Posterior vena cava (tissue), 2 donors: ENCODE measurements at places on chromosomes 16 and 17. TPM values are rescaled to one million over a fixed set of nuclear protein-coding genes. Genes with fewer than 3 reads are reported as not detected.
A peak's percentile ranks its signal among the peaks of the same experiment; 100 is the strongest.

HS3ST3B1 gene
- total RNA-seq = 0.97 TPM

IL17C gene
- total RNA-seq = not detected

GRCh38 chr17:33832262-33832661 is 422.8 kb upstream of the CCL2 start:
- DNase-seq = no peak

DNA sequence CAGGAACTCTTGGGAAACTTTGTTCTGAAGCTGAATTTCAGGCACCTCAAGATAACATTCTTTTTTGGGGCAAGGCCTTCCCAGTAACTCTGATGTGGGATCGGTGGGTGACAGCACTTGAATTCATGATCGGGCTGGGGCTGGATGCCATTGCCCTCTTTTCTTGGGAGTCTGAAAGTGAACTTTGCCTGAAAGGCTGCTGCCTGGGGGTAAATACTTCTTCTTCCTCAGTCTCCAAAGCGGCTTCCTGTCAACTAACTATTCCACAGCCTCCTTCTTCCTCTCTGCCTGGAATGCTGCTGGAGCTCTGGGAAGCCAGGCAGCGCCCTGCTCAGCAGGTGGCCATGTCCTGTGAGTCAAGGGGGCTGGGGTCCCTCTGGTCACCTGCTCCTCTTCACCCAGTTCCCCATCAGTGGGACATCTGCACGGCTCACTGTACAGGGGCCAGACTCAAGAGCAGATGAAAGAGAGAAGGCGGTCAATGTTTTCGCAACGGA is 79.5 kb downstream of the WIPI1 start:
- DNase-seq = no peak

- no peak for DNase-seq
These were observed 392 bp upstream of the HID1 start for GRCh38 chr17:74972973-74973328.

CDH1 gene
- not detected for total RNA-seq

DNA sequence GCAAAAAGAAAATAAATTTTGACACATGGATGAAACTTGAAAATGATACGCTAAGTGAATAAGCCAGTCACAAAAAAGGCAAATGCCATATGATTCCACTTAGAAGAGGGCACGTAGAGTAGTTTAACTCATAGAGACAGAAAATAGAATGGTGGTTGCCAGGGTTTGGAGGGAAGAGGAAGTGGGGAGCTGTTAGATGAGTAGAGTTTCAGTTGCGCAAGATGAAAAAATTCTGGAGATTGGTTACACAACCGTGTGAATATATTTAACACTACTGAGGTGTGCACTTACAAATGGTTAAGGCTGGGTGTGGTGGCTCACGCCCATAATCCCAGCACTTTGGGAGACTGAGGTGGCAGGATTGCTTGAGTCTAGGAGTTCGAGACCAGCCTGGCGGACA is 93.4 kb upstream of the TMEM132E start:
- DNase-seq = no peak

DNA sequence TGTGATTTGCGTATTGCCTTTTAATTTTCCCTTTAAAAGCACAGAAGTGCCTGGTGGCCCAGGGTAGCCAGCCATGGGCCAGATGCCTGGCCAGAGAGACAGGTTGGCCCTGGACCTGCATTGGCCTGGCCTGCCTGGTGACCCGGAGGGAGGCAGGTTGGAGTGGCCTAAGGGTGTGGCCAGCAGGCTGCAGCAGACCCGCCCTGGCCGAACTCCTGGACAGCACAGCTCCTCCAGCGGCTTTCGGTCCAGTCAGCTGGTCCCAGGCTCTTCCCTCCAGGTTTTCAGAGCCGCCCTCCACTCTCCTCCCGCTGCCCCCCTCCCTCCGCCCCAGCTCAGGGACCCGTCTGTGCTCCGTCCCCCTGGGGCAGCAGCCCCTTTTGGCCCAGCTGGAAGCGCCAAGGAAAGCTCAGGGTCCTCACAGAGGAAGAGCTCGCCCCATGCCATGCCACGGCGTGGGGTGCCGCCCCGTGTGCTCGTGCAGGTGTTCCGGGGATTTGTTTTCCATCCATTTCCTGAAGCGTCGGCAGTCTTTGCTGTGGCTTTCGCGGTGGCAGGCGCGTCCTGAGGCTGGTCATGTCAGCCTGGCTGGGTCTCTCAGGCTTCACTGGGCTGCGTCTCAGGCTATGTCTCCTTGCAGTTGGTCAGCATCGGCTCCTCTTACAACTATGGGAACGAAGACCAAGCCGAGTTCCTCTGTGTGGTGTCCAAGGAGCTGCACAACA is 18.1 kb downstream of the PRSS27 start:
- DNase-seq = no peak

DNA sequence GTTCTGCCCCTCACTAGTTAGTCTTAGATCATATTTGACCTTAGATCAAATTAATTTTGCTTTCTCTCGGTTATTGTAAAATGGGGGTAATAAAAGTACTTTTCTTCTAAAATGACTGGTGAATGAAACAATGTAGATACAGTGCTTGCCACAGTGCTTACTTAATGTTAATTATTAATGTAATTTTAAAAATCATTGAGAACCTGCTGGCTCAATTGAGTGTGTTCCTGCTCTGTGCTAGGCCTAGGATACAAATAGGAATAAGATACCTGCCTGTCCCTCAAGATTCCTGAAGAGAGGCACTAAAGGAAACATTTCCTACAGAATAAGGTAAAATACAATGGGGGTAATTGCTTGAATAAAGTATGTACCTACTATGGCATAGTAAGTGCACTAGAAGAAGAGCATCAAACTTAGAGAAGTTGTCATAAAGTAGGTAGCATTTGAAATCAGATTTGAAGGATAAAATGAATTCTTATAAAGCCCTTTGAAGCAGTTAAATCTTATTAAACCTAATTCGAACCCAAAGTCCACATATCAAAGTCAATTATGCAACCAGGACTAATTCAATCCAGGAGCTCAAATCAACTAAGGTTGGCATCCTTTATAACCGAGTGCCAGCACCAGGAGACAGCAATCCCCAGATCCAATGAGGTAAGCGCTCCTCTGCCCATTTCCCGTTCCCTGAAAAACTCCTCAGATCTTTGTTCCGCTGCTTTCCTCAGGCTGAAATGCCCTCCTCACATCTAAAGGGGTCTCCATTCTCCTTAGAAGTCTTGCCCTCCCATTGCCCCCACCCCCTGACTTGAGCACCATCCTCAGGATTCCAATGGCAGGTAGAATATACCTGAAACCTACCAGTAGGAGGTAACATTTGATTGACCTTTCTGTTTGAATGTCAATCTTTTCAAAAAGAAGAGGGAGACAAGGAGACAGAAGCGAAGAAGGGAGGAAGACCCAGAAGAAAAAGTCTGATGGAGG is 2.4 kb upstream of the MED13 start:
- no peak for DNase-seq

- DNase-seq = no peak
These were observed 138.4 kb downstream of the PRKCB start for GRCh38 chr16:23974223-23974622.

SLC46A1 gene
- 10.6 TPM for total RNA-seq

BAIAP3 gene
- total RNA-seq = 0.56 TPM

CCDC200 gene
- not detected for total RNA-seq

SSTR5 gene
- total RNA-seq = not detected

DNA sequence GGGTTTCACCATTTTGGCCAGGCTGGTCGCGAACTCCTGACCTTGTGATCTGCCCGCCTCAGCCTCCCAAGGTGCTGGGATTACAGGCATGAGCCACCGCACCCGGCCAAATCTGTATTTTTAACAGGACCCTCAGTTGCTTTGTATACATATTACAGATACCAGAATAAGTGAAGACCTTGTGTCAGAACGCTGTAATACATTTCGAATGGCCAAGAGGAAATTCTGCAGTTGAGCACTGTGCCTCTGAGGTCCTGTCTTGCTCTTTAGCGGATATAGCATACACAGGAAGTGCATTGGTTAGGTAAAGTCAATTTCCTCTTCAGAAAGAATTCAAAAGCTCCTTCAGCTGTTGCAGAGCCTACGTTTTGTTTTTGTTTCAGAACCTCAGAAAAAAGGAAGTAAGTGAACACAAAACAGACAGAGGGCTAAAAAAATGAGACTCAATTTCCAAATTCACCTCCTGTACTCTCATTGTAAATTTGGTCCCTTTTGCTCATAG is 15.7 kb downstream of the CRLF3 start:
- no peak for DNase-seq

- no peak for DNase-seq
These were observed 610 bp downstream of the DOC2A start for GRCh38 chr16:30009990-30010843.

DNA sequence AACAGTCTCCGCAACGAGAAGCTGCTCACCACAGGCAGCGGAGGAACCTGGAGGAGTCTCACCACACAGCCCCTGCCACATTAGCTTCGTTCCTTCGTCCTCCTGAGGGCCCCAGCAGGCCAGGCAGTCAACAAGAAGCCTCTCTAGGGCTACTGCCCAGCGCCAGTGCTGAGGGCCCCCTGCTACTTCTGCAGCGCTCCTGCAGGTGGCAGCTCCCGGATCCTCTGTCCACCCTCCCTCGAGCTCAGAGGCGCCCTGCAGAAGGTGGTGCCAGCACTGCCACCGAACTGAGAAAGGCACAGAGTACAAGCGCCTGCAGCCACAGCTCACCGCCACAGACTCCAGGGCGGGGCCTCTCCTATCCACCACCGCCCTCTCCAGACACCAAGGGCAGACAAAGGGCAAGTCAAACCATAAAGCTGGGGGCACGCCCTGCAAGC is 27.3 kb downstream of the KDM8 start:
- peak; percentile 76 for DNase-seq

KRT36 gene
- not detected for total RNA-seq

DNA sequence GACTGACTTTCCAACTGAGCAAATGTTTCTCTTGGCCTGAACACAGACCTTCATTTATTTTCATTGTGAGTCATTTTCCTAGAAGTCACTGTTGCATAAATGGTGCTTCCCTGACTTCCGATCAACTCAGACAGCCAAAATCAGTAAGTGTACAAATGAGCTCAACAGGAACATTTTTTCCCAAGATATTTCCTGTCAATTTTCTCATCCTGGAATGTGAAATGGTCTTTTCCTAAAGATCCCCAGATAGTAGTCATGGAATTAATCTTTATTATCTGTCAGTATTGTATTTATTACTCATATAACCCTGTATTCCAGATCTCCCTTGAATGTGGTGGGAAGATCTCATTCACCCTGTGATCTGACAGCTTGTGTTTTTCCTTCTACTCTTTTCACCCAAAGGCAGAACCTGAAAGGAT is 360.3 kb upstream of the KIF2B start:
- DNase-seq = no peak

- DNase-seq = no peak
These were observed 220.1 kb downstream of the FOXL1 start for GRCh38 chr16:86798247-86799041.

DNA sequence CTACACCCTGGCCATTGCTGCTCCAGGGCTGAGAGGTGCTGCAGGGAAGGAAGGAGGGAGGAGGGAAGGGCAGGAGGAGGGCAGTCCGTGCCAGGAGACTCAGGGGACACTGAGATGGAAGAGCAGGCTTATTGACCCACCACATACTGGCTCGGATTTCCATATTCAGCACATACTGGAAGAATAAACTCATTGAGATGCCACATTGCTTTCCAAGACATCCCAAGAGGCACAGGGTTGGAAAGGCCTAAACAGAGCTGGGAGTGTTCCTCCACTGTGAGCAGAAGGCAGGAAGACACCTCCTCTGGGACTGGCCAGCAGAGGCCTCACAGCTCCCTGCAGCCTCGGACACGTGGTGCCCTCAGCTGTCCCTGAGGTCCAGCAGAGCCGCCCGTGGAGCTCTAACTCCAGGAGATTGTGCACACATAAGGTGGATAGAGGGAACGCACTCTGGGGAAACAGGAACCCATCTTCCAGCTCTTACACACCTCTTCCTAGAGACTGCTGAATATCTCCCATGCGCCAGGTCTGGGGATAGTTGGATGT is 17.4 kb downstream of the CCDC182 start:
- DNase-seq = no peak

- no peak for DNase-seq
These were observed 11.3 kb downstream of the ERAL1 start for GRCh38 chr17:28865946-28866752.

SEPTIN12 gene
- not detected for total RNA-seq

GRCh38 chr16:66211651-66212050 is 154.8 kb upstream of the CDH5 start:
- no peak for DNase-seq

- DNase-seq = no peak
These were observed 19.4 kb downstream of the TMIGD1 start for GRCh38 chr17:30314474-30314873.

ASIC2 gene
- not detected for total RNA-seq

GRCh38 chr17:14746822-14747602 is 446.1 kb downstream of the HS3ST3B1 start:
- DNase-seq = no peak

PLA2G10 gene
- not detected for total RNA-seq

GRCh38 chr17:76956846-76957540 is 88.8 kb downstream of the MGAT5B start:
- no peak for DNase-seq

FOXJ1 gene
- total RNA-seq = not detected

GRCh38 chr16:68233835-68234187 is 2.1 kb downstream of the ESRP2 start:
- DNase-seq = peak; percentile 78

- peak; percentile 87 for DNase-seq
These were observed 50.9 kb downstream of the CDH11 start for GRCh38 chr16:65070831-65071432.

DNA sequence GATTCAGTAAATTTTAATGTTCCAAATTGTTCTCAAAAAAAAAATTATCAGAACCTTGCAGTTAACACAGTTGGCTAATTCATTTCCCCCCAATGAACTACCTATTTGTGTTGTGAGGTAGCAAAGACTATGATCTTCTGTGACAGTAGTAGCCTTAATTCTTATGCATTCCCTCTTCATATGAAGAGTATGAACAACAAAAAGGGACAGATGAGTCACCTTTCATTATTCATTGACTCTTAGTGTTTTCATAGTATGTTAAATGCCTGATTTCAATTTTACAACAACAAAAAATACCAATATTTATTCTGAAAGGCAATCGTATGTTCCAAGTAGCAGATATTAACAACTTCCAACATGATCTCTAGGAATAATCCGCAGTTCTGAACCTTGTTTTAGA is 3.6 kb upstream of the SLFN11 start:
- DNase-seq = no peak

DNA sequence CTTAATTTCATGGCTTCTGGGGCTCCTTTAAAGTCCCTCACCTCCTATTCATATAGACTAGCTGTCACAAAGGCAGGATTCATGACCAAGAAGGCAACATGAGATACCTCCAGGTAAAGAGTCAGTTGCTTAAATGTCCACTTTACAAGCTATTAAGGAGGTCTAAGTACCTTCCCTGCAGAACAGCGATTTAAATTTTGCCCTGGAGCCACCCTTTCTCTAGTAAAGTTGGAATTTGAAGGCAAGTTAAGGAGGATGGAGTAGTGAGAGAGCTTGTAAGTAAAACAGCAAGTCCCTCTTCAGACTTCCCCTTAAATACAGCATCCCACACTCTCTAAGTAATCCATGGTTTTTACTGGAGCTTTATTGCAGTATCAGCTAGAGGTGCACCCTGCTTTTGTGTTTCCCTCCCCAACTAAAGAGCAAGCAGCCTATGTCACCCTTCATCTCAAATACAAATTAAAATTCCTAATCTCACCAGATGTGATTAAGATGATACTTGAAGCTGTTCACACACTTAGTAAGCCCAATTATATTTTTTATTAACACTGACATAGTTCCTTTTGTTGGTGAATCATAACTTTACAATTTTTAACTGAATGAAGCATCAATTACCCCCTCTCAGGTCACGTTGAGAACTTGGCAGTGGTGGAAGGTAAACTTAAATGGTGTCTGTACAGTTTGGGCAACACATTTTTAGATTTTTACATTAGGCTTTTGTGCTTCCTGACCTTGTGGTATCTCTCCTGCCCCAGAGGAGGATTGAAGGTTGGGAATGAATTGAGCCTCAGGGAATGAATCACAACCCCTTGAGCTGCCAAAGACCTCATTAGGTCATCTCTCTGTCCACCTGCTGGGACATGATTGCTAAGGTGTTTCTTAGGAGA is 108.9 kb downstream of the TANGO6 start:
- no peak for DNase-seq
